ENCODE measurements at places on chromosomes 3 and 15.

DNA sequence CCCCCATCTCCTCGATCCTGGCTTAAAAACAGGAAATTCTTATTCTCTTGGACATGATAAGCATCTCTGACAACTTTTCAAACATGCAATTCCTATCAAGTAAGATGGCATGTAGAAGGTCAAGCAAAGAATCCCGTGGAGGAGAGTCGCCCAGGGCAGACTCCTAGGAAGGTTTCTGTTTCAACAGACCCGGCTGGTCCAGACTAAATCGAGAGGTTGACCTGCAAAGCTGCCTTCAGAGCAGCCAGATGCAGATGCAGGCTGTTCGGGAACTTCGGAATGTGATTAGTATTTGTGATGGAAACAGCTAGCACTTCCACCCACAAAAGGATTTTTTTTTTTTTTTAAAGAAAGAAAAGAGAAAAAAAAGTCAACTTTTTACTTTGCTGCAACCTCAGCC, 216.8 kb downstream of the NR1D2 start:
- DNase-seq, result no peak

DNA sequence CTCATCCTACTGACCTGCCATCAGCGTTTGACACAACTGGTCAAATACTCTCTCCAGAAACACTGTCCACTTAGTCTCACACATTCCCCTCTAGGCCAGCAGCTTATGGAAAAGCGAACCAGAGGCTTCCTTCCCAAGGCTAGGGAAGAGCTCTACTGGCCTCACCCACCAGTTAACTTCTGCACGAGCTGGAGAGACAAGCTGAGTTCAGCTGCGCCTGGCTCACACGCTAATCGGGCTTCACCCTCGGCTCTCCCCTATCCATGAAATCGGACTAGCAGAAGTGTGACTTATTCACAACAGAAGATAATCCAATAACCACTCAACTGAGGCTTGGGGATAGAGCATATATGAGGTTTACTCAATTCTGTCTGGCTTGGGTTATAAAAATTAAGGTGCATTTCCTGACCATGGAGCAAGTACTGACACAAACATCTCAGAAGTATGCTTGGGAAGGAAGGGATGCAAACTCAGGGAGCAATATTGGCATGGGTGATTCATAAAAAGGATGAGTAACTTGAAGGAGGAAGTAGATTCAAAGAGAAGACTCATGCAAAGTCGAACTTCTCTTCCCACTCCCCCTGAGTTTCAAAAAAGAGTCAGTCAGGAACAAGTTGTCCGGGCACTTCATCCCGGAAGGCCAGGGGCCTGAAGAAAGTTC, 73.1 kb downstream of the XXYLT1 start:
- DNase-seq, result peak; percentile 68

GRCh38 chr3:41573591-41573990, 374.3 kb downstream of the CTNNB1 start:
- DNase-seq, result no peak

- DNase-seq, result no peak
Measured at GRCh38 chr3:78134496-78134895, 1094.6 kb downstream of the ROBO2 start.

DNA sequence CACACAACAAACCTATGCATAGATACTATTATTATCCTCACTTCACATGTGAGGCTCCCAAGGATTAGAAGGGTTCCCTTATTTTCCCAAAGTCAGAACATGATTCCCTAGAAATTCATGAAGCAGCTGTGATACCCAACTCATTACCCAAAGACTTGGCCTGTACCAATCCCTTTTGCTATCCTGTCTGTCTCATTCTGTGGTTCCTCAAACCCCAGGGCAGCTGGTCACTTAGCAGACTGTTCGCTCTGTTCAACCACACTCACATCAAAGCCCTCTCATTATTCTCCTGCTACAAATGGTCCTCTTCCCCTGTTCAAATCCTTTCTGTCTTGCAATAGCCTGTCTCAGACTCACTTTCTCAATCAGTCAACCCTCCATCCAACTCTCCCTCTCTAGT, 154.3 kb upstream of the TRIM42 start:
- no peak for DNase-seq

DNA sequence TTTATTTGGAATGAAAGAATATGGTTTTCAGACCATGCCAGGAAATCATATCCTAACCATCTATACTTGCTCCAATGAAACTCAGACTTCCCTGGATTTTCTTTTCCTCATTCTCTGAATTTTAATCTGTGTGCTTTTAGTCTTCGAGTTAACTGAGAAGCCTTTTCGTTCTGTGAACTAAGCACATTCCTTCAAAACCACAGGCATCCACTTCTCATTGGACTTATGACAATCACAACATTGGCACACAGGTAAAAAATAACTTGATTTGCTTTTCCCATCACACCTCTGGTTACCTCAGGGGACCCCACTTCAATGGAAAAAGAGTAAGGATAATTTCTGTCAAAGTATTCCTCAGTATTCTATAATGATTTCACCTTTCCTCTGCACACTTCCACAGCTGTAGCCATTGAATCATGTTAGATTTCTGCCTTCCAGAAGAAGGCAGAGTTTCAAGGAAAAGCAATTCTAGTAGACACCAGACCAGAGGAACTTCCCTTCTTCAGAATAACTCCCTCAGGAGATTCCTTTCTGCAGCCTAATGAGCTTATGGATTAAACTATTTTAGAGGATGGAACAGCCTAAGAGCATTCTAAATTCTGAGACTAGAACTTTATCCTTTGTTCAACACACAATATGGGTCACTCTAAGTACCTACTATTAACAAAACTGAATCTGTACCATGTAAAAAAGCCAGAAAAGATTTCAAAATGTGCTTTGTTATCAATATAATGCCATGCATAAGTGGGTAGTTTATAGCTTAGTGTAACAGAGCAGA, 15.9 kb downstream of the COMMD2 start:
- no peak for DNase-seq

GRCh38 chr15:27993544-27993943, 105.6 kb downstream of the OCA2 start:
- no peak for DNase-seq

- peak; percentile 74 for DNase-seq
Measured at GRCh38 chr3:145015253-145015652, 1043.6 kb downstream of the DIPK2A start.

DNA sequence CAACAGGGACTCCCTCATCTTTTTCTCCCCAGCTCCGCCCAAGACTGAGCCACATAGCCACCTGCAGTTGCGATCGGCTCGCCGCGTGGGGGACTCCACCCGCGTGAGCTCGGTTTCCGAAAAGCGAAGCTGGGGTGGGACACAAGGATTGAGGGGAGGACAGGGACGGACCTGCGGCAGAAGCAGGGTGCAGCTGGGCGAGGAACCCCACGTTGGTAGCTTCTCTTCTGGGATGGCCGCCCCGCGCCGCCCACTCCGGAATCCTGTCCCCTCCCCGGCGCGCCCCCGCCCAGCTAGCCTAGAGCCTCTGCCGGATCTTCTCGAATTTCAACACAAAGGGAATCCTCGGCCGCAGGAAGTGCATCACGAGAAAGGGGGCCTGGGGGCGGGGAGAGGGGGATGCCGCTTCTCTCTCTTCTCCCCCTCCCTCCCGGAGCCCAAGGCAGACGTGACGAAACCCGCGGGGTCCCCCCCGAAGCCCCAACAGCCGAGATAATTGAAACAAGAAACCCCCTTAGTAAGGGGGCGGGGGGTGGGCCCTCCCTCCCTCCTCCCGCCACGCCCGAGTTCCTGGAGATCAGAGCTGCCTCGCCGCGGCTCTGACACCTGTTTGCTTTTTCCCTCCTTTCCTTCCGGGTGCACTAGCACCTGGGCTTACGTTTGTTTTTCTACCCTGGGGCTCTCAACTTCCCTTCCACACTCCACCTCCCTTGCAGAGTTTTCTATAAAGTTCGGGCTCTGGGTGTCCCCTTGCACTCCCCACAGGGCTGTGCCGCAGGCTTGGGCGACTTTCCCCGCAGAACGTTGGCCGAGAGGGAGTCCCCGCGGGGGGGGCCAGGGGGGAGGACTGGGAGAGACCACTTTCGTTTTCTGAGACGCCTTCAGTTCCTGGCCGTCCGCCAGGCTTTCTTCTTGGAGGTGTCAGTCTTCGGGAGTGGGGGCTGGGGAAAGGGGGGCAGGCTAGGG, 1.3 kb upstream of the KCNH8 start:
- peak; percentile 88 for DNase-seq

DNA sequence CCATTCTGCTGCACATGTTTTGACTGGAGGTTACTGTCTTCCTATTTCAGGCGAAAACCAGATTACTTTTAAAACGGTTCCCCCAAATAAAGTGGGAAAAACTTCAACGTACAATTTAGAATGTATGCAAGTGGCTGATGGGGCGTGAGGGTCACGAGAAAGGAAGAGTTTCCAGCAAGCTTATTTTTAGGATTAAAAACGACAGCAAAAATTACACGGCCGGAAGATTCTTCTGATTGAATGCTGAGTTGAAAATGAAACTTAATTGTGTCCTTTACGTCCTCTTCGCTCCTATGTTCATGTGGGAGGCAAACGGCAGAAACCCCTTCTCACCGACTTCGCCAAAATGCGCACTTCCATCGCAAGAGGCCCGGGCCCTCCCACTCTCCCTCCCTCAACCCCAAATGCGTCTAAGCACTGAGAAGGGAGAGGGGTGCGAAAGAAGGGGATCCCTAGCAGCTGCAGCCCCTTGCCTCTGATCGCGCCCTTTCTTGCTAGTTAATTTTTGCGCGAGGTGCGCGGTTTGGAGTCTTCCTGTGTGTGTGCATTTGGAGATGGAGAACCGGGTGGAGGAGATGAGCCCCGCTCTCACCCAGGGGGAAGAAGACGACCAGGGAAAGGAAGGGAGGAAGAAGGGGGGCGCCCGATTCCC, 656 bp downstream of the CD47 start:
- peak; percentile 51 for DNase-seq

- DNase-seq, result no peak
Measured at GRCh38 chr3:79015854-79016253, 751.9 kb downstream of the ROBO1 start.

DNA sequence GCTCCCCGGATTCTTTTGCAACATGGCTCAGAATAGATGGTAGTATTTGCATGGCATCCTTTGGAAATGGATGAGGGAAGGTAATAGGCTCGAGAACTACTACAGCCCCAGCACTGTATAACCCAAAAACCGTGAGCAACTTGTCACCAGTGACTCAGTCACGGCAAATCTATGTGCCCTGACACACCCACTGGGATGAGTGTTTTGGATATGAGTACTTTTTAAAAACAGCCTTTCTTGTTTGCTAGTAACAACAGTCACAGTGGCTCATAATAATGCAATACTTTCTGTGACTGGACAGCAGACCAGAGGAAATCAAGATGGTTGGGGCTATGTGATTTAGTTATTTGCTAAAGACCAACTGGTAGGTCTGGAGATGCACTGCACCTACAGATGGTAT, 299.6 kb downstream of the ULK4 start:
- DNase-seq, result no peak

DNA sequence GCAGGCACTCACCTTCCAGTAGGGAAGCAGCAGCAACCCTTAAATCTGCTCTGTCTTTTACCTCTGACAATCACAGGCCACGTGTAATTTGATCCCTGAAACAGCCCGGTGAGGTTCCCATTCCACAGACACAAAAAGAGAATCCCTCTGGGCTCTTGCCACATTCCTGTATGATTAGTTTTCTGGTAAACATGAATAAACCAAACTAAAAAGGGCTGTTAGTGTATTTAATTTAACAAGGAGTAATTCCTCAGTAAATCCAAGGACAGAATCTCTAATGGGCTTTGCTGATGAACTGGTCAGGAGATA, 186.9 kb downstream of the FAM43A start:
- DNase-seq, result no peak

GRCh38 chr3:178645503-178645902, 109.3 kb downstream of the KCNMB2 start:
- DNase-seq, result no peak

GRCh38 chr3:25558796-25559195, 105.9 kb downstream of the TOP2B start:
- no peak for DNase-seq

DNA sequence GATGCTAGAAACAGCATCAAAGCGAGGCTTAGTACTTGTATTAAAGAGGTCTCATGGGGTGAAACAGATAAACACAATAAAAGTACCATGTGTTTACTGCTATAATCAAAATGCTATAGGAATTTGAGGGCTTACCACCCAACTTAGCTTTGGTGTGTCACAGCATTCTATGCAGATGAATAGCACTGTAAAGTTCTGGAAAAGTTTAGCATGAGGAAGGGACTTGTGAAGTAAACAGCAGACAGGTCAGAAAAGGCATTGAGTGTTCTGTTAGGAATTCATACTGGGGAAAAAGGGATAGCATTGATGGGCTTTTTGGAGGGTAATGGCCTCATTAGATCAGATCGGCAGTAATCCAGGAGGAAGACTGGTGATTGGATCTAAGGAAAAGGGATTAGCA, 505.3 kb downstream of the NLGN1 start:
- DNase-seq, result no peak

DNA sequence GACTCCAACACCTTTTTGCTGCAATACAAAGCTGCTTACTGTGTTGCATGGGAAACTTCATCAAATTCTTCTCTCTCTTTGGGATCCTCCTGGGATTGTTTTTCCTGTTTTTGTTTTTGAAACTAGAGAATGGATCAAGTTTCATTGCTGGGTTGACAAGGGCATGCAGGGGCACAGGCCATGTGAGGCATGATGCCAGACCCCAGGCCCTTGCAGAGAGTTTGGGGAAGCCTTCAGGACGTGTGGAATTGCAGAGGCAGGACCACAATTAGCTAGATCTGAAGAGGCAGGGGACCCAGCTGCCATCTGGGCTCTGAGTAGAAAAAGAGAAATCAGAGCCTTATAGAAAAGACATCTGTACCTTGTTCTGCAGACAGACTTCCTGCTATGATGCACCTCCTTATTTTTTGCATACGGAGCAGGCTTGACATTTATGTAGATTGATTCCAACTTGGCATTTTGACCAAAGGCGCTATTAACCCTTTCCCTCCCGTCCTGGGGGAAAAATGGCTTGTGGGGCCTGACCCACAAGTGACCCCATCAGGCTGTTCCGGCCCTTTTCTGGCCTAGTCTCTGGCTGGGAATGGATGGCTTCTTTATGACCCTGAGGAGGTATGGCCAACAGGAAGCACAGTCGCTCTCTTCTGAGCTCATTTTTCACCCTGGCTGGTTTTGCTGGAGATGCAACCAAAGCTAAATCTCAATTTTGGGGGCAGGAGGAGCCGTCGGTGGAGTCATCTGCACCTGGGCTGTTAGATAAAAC, 44.3 kb upstream of the CHRNB4 start:
- DNase-seq, result no peak

GRCh38 chr3:170092907-170093306, 55.1 kb downstream of the GPR160 start:
- DNase-seq, result peak; percentile 11

DNA sequence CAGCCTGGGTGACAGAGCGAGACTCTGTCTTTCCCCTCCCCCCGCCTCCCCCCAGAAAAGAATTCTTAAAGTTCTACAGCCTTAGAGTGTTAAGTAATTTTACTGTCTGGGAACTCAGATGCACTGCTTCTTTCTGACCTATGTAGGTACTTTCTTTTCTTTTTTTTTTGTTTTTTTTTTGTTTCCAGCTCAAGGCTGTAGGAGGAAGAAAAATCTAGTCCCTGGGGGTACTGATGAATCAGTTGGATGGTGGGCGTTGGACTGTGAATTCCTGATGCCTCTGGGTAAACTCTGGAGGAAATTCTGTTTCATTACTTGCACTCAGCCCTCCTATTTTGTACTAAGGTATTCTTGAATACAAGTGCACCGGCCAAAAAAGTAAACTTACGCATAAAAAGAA, 10.8 kb downstream of the GHRL start:
- DNase-seq, result no peak

GRCh38 chr3:89392991-89393390, 285.6 kb downstream of the EPHA3 start:
- DNase-seq, result no peak
